ENCODE measurements at places on chromosomes 2 and 18.

DNA sequence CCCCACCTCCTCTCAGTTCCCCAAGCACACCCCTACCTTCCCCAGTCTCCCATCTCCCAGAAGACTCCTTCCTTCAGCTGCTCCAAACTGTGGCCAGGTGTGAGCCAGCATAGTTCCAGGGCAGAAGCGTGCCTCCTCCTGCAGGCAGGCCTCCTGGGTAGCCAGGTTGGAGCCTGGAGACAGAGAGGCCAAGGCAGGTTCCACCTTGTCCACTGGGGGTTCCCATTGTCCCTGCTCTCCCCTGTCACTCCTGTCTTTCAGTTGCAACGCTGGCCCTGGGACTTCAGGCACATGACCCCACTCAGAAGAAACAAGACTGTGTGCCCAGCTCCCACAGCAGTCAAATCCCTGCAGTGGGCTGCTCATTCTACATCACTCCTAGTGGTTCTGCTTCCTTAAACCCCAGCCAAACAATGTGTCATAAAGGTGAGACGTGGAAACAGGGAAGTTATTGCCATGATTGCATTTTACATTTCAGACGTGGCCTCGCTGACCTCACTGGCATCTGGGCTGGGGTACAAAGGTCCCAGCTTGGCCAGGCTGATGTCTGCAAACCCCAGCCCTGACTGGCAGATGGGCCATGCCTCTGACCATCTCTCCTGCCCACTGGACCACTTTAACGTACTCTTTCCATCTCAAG, 96.5 kb upstream of the BOD1L2 start:
- DNase-seq: no peak

GRCh38 chr2:168272225-168272624, 24.8 kb upstream of the STK39 start:
- DNase-seq: no peak

- no peak for DNase-seq
These were observed 155.0 kb upstream of the GLI2 start for GRCh38 chr2:120580709-120581108.

- DNase-seq: no peak
These were observed 203.8 kb upstream of the SIX2 start for GRCh38 chr2:45212953-45213635.

GRCh38 chr2:116511426-116511825, 1303.1 kb upstream of the DDX18 start:
- DNase-seq: no peak

- DNase-seq: no peak
These were observed 107.3 kb downstream of the CPS1 start for GRCh38 chr2:210663631-210664089.

DNA sequence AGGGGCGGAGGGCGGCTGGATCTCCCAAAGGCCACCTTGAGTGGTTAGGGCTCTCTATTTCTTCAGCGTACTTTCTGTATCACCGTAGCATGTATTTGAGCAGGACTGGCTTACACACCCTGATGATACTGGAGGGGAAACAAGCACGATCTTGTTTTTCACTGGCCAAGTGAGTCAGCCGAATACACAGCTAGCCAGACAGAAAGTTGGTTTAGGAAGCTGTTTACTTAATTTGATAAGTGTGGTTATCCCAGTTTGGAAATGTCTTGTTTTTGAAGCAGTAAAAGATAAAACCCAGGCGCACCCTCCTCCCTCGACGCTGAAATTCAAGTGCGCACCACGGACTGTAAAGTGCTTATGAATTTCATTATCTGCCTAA, 582 bp downstream of the RIOK3 start:
- no peak for DNase-seq

GRCh38 chr2:231276987-231277386, 78.6 kb downstream of the ARMC9 start:
- no peak for DNase-seq

- DNase-seq: no peak
These were observed 29.6 kb upstream of the PXDN start for GRCh38 chr2:1773883-1774282.

DNA sequence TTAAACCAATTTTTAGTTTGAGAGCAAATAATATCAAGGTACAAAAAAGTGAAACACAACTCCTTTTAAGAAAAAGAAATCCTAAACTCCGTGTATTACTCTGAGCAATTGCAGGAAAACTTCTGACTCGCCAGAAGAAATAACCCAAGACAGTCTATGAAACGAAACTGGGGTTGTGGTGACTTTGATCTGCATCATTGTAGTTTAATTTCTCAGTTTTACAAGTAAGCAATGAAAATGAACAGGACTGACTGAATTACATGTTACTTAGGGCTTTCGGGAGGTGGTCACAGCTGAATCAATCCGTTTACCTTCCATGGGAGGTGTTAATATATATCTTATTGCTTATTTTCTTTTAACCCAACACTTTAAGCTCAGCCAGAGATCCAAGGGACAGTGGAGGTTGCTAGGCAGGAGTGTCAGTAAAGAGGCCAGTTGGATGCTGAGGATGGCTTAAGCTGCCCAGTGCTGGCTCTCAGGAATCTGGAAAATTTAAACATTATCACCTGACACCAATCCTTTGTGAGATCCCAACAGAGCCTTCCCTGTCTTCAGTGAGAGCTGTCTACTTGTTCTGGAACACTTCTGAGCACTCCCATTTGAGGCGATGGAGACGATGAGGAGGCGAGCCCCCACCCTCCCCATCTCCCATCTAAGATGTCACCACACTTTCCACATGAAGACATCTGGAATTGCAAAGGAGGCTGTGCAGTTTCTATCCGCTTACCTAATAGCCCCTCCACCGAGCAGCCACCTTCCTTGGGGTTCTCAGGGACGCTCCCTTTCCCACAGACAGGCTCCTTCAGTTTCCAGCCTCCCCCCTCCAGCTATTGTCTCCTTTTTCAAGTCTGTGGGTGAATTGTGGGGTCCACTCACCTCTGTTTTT, 3.6 kb upstream of the RAB31 start:
- no peak for DNase-seq

- DNase-seq: no peak
These were observed 13.5 kb upstream of the CNOT11 start for GRCh38 chr2:101238930-101239759.

GRCh38 chr18:42513441-42513840, 558.4 kb downstream of the PIK3C3 start:
- no peak for DNase-seq

Data from stimulated activated CD8-positive, alpha-beta memory T cell treated with anti-CD3 and anti-CD28 coated beads, Interleukin-4, amount 100 ng/mL, for 4 hours (primary cell).